ENCODE measurements at places on chromosomes 13 and 19.

DNA sequence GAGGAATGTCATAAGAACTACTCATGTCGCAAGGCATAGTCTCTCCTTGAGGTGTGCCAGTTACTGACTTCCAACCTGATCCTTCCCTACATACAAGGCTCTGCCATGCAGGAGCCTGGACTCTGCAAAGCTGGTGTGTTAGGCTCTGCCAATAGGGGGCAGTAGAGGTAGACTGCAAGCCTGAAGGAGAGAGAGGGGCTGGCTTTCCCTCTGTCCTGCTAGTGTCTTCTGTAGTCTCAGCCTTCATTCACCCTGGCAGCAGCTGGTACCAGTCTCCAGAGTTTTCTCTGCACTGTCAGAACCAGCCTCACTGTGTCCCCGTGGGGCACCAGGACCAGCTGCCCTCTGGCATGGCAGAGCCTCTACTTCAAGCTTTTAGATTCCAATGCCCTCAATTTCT, 14.5 kb downstream of the SHISA2 start:
- no peaks in the 10 kb centered on the region for H3K27me3 ChIP-seq
- H3K4me1 ChIP-seq: no peaks in the 10 kb centered on the region
- DNase-seq: no peak
- H3K36me3 ChIP-seq: no peaks in the 10 kb centered on the region
- H3K4me3 ChIP-seq: no peak overlapping the region

DNA sequence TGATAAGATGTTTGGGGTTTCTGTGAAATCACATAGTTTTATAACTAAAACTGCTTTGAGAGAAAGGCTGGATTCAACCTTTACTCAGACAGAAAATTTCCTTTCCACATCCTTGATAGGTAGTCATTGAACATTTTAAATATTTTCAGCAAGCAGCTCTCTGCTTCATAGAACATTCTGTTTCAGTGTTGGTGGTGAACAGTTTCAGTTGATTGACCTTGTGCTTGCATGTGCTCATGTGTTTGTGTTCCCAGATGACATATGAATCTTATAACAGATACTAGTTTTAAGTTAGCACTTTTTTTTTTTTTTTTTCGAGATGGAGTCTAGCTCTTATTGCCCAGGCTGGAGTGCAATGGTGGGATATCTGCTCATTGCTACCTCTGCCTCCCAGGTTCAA, 290.1 kb downstream of the HS6ST3 start:
- no peaks in the 10 kb centered on the region for H3K36me3 ChIP-seq
- no peak overlapping the region for H3K4me3 ChIP-seq
- no peak overlapping the region for H3K27ac ChIP-seq
- no peaks in the 10 kb centered on the region for H3K27me3 ChIP-seq
- no peak for DNase-seq

DNA sequence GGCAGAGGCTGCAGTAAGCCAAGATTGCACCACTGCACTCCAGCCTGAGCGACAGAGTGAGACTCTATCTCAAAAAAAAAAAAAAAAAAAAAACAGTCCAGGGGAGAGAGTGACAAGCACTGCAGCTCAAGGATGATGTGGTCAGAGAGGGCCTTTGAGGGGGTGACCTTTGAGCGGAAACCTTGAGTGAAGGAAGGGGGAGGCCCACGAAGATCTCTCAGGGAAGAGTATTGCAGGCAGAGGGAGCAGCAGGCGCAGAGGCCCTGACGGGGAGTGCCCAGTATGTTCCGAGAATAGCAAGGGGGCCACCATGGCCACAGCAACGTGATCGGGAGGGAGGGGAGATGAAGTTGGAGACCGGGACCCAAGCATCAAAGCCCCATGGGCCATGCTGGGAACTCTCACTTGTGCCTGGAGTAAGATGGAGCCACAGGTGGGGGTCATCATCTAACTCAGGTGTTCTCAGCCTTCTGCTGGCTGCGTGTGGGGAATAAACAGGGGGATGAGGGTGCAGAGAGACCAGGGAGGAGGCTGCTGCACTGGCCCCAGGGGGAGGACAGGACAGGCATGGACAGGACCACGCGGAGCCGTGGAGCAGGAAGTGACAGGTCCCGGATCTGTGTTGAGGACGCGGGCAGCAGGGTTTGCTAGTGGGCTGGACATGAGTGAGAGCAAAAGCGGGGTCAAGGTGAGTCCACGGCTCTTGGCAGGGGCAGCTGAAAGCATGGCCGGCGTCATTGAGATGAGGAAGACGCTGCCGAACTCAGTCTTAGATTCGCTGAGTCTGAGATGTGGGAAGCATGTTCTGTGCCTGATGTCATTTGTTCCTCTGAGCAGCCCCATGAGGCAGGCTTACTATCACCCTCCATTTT, 60.4 kb downstream of the DPF1 start:
- no peak overlapping the region for H3K27ac ChIP-seq
- H3K36me3 ChIP-seq: peaks cover 25% of the 10 kb centered on the region
- no peak overlapping the region for H3K4me3 ChIP-seq
- DNase-seq: no peak

- DNase-seq: no peak
- H3K4me3 ChIP-seq: no peak overlapping the region
- no peaks in the 10 kb centered on the region for H3K36me3 ChIP-seq
- H3K27me3 ChIP-seq: no peaks in the 10 kb centered on the region
- no peaks in the 10 kb centered on the region for H3K4me1 ChIP-seq
- no peak overlapping the region for H3K27ac ChIP-seq
Observed at GRCh38 chr13:29756506-29756905, 93.9 kb downstream of the UBL3 start.

DNA sequence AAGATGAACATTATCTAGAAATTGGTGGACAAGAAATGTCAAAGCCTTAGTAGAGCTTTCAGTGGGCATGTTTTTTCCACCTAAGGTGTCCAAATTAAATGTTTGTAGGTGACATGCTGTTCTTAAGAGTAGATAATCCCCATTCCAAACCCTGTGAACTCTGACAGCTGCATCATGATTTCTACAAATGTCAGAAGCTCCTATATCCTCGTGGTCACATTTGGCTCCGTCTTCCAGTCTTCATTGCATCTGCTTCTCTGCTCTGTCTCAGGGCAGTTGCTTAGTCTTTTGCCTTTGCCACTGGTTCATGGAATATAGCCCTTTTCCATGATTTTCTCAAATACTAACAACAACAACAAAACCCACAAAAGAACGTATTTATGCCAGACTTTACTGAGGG, 234.5 kb downstream of the DLEU7 start:
- H3K4me1 ChIP-seq: no peaks in the 10 kb centered on the region
- no peak for DNase-seq
- no peaks in the 10 kb centered on the region for H3K36me3 ChIP-seq
- no peak overlapping the region for H3K4me3 ChIP-seq

GRCh38 chr19:485583-486236, 10.6 kb upstream of the MADCAM1 start:
- peaks cover 8% of the 10 kb centered on the region for H3K4me1 ChIP-seq
- no peaks in the 10 kb centered on the region for H3K36me3 ChIP-seq
- DNase-seq: no peak
- H3K27me3 ChIP-seq: no peaks in the 10 kb centered on the region
- H3K4me3 ChIP-seq: no peak overlapping the region

DNA sequence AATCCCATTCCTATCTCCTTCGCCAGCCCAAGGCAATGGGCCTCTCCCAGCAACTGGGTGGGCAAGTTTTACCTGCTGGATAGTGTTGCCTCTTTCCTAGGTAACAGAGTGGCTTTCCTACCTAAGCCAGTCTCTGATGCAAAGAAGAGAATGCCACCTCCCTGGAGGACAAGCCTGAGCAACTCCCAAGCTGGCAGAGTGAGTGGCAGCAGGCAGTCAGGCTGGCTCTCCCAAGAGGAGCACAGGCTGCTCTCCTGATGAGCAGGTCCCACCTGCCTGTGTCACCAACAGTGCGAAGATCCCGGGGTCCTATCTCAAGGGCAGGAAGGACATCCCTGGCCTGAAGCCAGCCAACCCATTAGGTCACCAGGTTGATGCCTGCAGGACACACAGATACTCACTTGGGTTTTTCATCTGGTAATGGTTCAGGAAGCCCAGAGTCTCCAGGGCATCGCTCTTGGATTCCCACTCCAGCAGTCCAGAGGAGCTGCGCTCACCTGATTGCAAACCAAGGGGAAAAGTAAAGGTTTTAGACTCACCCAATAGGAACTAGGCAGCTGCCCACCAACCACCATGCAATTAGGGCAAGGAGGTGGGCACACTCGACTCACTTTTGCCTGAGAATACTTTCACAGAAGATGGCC, 5.5 kb upstream of the ECH1 start:
- H3K4me3 ChIP-seq: no peak overlapping the region
- no peak overlapping the region for H3K27ac ChIP-seq
- DNase-seq: no peak

- H3K36me3 ChIP-seq: no peaks in the 10 kb centered on the region
- peaks cover 54% of the 10 kb centered on the region for H3K27me3 ChIP-seq
- DNase-seq: no peak
- peak within 1 kb of the TSS; percentile 56 for H3K4me3 ChIP-seq
Observed at GRCh38 chr13:99971576-99972189, at the start of gene ZIC5. Gene ZIC5, minus strand, starts transcription at chr13:99971767. Its CDS starts 164 bp downstream, at chr13:99971603.

GRCh38 chr13:50731400-50731799, 112.1 kb downstream of the DLEU7 start:
- no peaks in the 10 kb centered on the region for H3K27me3 ChIP-seq
- H3K36me3 ChIP-seq: no peaks in the 10 kb centered on the region
- H3K4me3 ChIP-seq: no peak overlapping the region
- H3K27ac ChIP-seq: no peak overlapping the region
- H3K4me1 ChIP-seq: no peaks in the 10 kb centered on the region
- DNase-seq: no peak

DNA sequence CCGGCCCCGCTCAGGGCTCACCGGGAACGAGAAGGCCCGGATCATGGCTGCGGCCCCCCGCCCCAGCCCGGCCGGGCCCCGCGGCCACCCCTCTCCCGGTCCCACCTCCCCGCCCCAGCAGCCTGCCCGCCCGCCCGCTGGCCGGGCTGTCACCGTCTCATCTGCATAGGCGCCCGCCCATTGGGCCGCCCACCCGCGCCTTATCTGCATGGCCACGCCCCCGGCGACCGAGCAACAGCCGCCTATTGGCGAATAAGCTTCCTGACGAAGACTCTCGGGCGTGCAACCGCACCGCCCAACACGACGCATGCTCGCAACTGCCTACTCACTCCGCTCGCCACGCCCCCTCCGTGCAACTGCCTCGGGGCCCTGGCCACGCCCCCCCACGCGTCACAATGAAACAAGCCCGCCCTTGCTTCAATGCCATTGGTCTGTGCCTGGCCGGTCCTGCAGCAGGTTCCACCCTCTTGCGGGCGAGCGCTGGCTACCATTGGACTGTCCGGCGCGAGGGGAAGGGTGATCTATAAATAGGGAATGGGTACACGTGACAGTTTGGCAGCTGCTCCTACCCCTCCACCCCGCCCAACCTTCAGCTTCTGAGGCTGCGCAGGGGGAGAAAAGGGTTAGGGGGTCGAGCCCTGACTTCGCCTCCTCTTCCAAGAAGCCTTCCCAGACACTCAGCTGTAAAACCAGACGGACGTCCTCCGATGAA, at the start of gene DACT3:
Gene DACT3, minus strand, starts transcription at position 163 of the 712 bp plus-strand sequence. Its CDS starts 118 bp downstream, at position 45.
- H3K4me3 ChIP-seq: peak within 1 kb of the TSS; percentile 97
- H3K4me1 ChIP-seq: peaks cover 34% of the 10 kb centered on the region
- peak within 1 kb of the TSS; percentile 89 for H3K27ac ChIP-seq
- no peaks in the 10 kb centered on the region for H3K27me3 ChIP-seq

- H3K27ac ChIP-seq: no peak overlapping the region
- no peak for DNase-seq
- no peaks in the 10 kb centered on the region for H3K27me3 ChIP-seq
- no peaks in the 10 kb centered on the region for H3K36me3 ChIP-seq
Observed at GRCh38 chr13:53050151-53050550, 21.5 kb downstream of the OLFM4 start.

- no peak overlapping the region for H3K27ac ChIP-seq
- no peaks in the 10 kb centered on the region for H3K27me3 ChIP-seq
- no peak overlapping the region for H3K4me3 ChIP-seq
- no peak for DNase-seq
- no peaks in the 10 kb centered on the region for H3K4me1 ChIP-seq
Observed at GRCh38 chr19:53971673-53972072, 8.9 kb downstream of the CACNG8 start.

DNA sequence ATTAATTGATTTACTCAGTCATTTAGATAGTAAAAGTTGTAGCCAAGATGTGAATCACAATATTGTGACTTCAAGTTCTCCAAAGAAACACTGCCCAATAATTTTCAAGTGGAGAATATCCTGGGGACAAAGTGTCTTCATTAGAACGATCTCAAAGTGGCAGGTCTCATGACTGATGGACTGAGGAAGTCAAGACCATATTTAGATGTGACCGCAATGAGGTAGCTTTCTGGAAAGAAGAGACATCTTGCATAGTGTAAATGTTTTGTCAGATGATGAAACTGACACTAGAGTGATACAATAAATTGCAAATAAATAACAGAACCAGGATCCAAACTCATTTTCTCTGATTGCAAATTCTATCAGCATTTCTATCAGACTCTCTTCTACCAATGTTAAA, 1476.9 kb downstream of the EFNB2 start:
- H3K4me1 ChIP-seq: no peaks in the 10 kb centered on the region
- H3K27me3 ChIP-seq: no peaks in the 10 kb centered on the region
- H3K36me3 ChIP-seq: no peaks in the 10 kb centered on the region

GRCh38 chr19:45876411-45877197, 9.3 kb downstream of the IRF2BP1 start:
- peaks cover 5% of the 10 kb centered on the region for H3K4me1 ChIP-seq
- no peak for DNase-seq
- peak overlapping the region; percentile 29 for H3K4me3 ChIP-seq
- no peaks in the 10 kb centered on the region for H3K36me3 ChIP-seq
- H3K27me3 ChIP-seq: no peaks in the 10 kb centered on the region
- H3K27ac ChIP-seq: no peak overlapping the region

- H3K27ac ChIP-seq: no peak overlapping the region
- H3K4me3 ChIP-seq: no peak overlapping the region
Observed at GRCh38 chr19:22609630-22610029, 24.5 kb upstream of the ZNF492 start.

Measured in thoracic aorta (tissue), 2 donors.